Kidney tubule cell (primary cell): ENCODE measurements at places on chromosomes 3 and 15.

- peak; percentile 36 for DNase-seq
Observed at GRCh38 chr15:94576889-94577533, 345.6 kb downstream of the MCTP2 start.

DNA sequence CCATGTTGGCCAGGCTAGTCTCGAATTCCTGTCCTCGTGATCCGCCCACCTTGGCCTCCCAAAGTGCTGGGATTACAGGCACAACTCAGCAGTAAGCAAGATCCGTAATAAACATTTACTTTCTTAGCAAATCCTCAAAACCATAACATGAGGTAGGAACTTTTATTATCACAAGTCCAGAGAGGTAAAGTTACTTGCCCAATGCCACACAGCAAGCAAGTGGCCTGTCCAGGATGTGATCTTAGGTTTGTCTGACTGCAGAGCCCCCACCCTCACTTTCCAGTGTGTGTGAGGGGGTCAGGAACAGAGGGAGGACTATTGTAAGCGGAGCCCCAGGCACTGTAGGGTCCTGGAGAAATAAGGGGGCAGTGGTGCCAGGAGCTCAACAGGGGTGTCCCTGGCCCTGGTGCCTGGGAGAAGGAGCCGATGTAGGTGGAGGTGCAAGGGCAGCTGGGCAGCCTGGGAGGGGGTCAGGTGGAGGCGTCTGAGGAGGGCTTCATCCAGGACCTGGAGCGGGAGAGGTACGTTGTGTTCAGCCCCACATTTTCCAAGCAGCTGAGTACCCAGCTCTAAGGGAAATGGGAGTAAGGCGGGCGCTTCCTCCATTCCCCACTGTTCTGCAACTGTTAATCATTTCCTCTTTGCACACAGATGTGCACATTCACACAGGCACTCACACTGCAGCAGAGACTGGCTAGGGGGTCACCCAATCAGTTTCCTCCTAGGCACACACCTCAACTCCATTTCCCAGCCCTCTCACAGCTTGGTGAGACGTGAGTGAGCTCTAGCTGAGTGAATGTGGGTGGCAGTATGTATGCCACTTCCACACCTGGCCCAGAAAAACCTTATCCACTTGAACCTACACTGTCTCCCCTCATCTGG, 5.9 kb downstream of the RPUSD3 start:
- DNase-seq, result no peak

DNA sequence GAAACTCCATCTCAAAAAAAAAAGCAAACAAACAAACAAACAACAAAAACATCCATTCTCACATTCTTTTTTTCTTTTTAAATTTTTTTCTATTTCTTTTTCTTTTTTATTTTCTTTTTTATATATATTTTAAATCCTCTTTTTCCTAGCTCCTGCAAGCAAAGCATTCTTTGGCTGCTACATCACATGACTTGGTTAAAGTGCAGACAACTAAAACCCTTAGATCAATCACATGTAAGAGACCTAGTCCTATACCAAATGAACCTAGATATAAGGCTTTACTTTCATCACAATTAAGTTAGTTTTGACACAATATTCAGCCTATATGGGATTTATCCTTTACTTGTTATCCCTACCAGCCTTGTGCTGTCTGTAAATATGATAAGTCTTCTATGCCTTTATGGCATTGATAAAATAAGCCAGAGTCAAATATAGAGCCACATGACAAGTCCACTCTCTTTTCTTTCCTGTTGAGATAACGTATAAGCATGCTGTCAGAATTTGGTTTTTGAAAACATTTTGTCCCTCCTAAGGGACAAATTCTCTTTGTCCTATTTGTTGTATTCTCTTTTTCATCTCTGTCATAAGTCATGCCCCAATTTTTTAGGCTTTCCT, 11.3 kb downstream of the UBR1 start:
- no peak for DNase-seq

GRCh38 chr3:51692980-51693395, 13.9 kb upstream of the GRM2 start:
- DNase-seq, result no peak

DNA sequence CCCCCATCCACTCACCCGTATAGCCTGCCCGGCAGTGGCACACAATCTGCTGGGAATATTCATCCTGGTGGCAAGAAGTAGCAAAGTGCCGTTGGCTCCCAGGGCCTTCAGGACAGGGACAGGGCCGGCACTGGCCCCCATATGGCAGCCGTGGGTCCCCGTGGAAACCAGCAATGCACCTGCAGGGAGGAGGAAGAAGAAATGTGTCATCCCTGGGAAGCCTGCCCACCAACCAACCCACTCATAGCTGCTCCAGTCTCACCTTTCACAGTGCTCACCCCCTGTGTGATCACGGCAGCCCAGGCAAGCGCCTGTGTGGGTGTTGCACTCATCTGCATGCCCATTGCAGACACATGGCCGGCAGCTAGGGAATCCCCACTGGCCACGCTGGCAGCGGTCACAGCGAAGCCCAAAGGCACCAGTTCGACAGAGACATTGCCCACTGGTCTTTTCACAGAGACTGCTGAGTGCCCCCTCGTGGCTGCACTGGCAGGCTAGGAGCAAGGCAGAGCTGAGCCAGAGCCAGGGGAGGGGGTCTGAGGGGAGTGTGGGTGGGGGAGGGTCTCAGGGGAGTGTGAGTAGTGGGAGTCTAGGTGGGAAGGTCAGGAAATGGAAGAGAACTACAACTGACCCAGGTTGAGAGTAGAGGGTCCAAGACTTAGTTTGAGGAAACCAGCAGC, 4.5 kb upstream of the USP19 start:
- DNase-seq, result no peak

- peak; percentile 38 for DNase-seq
Observed at GRCh38 chr3:29465836-29466235, 185.0 kb downstream of the RBMS3 start.

DNA sequence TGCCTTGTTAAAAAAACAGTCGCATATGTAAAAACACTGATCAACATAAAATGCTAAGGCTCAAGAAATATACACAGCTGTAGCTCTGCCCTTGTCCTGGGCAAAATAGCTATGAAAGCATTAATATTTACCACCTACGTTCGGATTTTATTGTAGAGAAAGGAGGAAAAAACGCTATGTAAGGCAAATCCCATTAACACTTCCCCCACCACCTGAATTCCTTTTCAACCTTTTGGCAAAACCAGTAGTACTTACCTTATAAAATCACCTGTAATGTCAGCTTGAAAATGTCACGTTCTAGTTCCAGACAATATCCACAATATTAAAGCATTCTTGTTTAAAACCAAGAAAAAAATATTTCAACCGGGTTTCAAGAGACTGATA, 3.6 kb downstream of the TRA2B start:
- no peak for DNase-seq

GRCh38 chr3:73708956-73709355, 84.2 kb upstream of the PDZRN3 start:
- DNase-seq, result no peak

- DNase-seq, result peak; percentile 86
Observed at GRCh38 chr3:187139126-187139894, at the start of gene RPL39L. TSS of gene RPL39L (minus strand) at chr3:187139496. CDS start at chr3:187121300, 18,196 bp downstream.

DNA sequence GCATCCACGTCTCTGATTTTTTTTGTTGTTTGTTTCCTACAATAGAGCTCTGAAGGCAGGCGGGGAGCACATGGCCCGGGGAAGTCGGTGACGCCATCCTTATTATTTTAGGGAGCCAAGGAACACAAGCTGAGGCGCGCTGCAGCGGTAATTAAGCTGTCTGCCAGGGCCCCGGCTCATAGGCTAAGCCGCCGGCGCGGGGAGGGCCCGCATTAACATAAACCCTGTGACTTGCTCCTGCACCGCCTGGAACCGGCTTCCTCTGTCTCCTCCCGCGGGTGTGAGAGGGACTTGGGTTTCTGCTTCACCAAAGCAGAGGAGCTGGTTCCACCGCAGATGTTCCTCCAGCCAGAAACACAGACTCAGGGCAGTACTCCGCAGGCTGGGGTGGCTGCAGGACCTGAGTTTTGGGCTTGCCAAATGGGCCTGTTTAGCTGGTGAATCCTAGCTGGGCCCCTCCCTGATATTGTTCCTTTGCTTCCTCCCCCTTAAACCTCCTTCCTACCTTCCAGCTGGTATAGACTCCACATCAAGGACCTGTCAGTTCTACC, 25.3 kb downstream of the ANP32A start:
- peak; percentile 88 for DNase-seq

DNA sequence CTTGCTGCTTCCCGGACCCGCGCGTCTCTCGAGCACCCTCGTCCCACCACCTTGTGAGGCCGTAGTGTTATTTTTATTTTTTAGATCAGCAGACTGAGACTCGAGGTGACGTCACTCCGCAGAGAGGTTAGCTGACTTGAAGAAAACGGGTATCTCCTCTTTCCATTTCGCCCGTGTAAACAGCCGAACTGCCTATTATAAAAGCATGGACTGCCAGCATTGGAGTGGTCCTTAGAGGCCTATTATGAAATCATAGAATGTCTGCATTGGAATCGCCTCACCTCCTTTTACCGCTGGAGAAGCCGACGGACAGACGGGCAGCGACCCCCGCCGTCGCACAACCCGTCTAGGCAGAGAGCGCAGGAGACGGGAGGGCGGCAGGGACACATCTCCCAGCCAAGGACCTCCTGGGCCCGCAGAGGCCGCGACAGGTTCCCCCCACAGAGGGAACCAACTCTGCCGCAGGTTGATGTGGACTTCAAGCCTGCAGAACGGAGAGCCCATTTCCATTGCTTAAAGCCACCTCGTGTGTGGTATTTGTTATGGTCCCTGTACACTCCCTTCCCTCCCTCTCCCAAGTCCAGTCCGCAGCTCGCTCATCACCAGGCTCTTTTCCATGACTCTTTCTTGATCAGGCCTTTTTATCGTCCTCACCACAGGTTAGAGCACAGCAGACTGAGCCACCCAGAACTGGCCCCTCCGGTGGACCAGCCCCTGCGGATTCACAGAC, 540 bp upstream of the PPP1R2 start:
- no peak for DNase-seq

GRCh38 chr3:17941766-17942165, 199.3 kb upstream of the TBC1D5 start:
- no peak for DNase-seq

- DNase-seq, result no peak
Observed at GRCh38 chr3:37494216-37494615, 319.8 kb upstream of the LRRFIP2 start.

- DNase-seq, result no peak
Observed at GRCh38 chr3:42736531-42736930, 33.9 kb upstream of the HHATL start.

GRCh38 chr15:36912311-36912712, 188.0 kb downstream of the MEIS2 start:
- DNase-seq, result no peak

- no peak for DNase-seq
Observed at GRCh38 chr3:64505419-64505818, 182.4 kb downstream of the ADAMTS9 start.

DNA sequence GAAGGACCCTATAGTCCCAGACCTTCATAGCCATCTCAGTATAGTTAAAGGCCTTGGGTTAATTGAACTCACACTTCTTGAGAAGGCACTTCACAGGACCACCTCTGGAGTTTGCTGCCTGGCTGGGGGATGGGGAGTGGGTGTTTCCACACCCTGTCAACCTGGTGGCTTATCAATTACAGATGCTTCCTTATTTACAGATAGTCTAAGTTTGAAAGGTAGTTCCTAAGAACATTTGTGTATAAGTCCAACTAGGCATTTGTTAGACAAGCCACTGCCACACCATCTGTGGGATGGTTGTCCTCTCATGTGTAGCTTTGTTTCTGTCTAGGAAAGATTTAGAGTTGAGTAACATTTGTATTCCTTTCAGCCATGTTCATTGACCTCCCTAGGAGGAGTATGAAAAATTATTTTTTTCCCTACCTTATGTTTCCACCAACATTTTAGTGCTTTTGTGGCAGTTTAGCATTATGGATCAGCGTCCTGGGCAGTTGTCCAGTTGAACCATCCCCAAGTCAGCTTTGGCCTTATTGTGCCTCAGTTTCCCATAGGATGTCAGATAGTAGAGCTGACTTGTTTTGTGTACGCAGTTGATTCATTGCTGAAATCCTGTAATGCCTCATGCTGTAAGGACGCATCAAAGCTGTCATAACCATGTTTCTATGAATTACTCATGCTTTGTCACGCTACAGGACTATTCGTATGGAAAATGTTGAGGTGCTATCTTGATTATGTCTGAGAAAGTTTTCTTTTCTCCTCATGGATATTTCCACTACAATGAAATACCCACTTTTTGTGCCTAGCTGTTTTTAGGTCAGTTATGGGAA, 21.2 kb upstream of the SIAH2 start:
- no peak for DNase-seq

GRCh38 chr3:189103208-189103607, 68.6 kb upstream of the TPRG1 start:
- no peak for DNase-seq

DNA sequence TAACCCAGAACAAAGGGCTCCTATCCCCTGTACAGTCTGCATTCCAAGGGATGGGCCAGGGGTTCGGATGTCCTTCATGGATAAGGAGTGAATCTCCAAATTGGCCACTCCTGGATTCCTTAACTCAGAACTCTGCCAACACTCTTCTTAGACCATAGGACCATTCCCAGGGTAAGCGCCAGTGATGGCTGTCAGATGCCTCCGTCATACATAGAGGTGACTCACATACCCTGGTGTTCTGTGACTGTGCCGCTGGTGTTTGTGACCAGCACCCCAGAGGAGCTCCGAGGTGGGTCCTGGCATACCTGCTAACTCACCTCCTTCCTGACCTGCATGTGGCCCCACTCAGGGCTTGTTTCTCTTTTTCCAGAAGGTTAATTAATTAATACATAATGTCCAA, 134.7 kb downstream of the KLF13 start:
- no peak for DNase-seq

- DNase-seq, result peak; percentile 50
Observed at GRCh38 chr3:11944052-11944673, 60.0 kb upstream of the SYN2 start.

DNA sequence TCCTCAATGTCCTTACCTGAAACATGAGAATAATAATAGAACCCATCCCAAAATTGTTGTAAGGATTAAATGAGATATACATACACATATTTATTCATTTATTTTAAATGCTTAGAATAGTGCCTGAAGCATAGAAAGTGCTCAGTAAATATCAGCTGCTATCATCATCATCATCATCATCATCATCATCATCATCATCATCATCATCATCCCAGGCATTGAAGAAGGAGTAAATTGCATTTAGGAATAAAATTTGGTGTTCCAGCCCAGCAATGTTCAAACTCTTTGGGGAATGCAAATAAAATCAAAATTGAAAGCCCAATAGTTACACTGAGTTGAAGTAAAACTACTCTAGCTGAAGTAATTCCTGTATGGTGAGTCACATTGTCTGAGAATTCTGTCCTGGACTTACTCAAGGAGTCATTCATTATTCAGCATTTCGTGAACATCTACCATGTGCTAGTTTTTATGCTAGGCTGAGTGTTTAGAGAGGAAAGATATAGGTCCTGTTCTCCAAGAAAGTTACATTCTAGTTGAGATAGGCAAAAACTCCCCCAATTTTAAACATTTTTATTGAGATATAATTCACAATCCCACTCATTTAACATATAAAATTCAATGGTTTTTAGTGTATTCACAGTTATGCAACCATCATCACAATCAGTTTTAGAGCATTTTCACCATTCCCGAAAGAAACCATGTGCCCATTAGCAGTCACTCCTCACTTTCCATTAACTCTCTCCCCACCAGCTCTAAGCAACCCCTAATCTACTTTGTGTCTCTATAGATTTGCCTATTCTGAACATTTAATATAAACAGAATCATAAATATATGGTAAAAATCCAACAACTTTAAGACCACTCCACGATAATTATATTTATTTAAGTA, 107.2 kb downstream of the FRMD5 start:
- DNase-seq, result peak; percentile 82

GRCh38 chr3:190325923-190326322, 3.7 kb upstream of the CLDN1 start:
- peak; percentile 32 for DNase-seq

GRCh38 chr3:145752576-145752975, 408.4 kb downstream of the PLOD2 start:
- no peak for DNase-seq
